Naive thymus-derived CD4-positive, alpha-beta T cell (primary cell): ENCODE measurements at places on chromosomes 11 and 22.

- H3K27me3 ChIP-seq, result no peaks in the 10 kb centered on the region
- no peaks in the 10 kb centered on the region for H3K4me1 ChIP-seq
- peaks cover 5% of the 10 kb centered on the region for H3K36me3 ChIP-seq
- H3K27ac ChIP-seq, result no peak overlapping the region
- DNase-seq, result no peak
- no peak overlapping the region for H3K4me3 ChIP-seq
These were observed 41.4 kb downstream of the DGCR2 start for GRCh38 chr22:19080853-19081252.

GRCh38 chr11:79119491-79120284 is 321.1 kb downstream of the TENM4 start:
- no peaks in the 10 kb centered on the region for H3K36me3 ChIP-seq
- H3K4me1 ChIP-seq, result no peaks in the 10 kb centered on the region

DNA sequence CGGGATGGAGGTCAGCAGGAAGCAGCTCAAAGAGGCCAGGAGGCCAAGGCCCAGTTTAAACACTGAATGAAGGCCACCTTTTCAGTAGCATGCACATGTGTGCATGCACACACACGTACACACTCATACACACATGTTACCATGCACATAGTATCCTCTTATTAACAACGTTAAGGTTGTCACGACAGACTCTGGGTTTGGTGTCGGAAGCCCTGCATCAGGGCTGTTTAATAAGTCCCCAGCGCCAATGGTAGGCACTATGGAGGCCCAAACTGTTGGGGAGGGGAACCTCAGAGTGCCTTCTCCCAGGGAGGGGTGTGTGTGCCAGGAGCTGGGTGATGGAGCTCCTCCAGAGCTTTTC is 39.5 kb upstream of the ADA2 start:
- H3K36me3 ChIP-seq, result no peaks in the 10 kb centered on the region
- H3K27me3 ChIP-seq, result no peaks in the 10 kb centered on the region
- no peaks in the 10 kb centered on the region for H3K4me1 ChIP-seq
- no peak overlapping the region for H3K27ac ChIP-seq

GRCh38 chr11:45304111-45304991 is 18.2 kb upstream of the SYT13 start:
- no peak overlapping the region for H3K4me3 ChIP-seq
- H3K4me1 ChIP-seq, result no peaks in the 10 kb centered on the region
- no peaks in the 10 kb centered on the region for H3K27me3 ChIP-seq
- H3K27ac ChIP-seq, result no peak overlapping the region
- no peak for DNase-seq

GRCh38 chr22:38756711-38757463 is 1.1 kb upstream of the SUN2 start:
- peak; percentile 29 for DNase-seq
- H3K27ac ChIP-seq, result peak overlapping the region; percentile 77
- H3K4me3 ChIP-seq, result peak overlapping the region; percentile 77
- H3K4me1 ChIP-seq, result peaks cover 45% of the 10 kb centered on the region

DNA sequence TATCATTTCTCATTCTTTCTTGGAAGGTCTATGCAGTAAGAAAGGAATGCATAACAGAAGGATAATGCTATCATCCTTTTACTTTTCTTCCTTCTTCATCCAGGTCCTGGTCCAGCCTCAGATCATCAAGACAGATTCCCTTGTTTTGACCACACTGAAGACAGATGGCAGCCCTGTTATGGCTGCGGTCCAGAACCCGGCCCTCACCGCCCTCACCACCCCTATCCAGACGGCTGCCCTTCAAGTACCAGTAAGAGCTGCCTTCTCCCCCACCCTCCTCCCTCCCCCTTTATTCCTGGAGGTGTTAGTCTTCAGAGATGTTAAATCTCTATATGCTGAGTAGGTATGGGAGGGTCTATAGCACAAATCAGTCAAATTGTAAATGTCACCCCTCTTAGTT is 37.9 kb downstream of the SREBF2 start:
- H3K36me3 ChIP-seq, result peaks cover 7% of the 10 kb centered on the region
- no peaks in the 10 kb centered on the region for H3K4me1 ChIP-seq
- no peak overlapping the region for H3K27ac ChIP-seq
- no peaks in the 10 kb centered on the region for H3K27me3 ChIP-seq

DNA sequence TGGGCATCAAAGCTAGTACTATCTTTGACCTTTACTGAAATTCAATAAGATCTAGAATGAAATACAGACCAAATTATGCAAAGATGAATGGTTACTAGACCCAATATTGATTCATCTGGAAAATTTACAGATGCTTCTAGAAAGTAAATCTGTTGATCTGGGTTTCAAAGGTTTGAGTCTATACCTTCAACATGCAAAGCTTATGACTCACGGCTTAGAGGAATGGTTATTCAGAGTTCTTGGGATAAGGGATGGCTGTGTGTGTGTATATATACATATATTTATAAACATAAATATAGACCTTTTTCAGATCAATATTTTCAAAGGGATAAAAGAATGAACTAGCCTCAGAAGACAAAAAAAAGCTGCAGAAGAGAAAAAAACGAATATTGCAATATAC is 1.3 kb downstream of the SPTY2D1 start:
- H3K4me1 ChIP-seq, result peaks cover 17% of the 10 kb centered on the region
- no peak overlapping the region for H3K27ac ChIP-seq
- no peaks in the 10 kb centered on the region for H3K36me3 ChIP-seq
- DNase-seq, result no peak
- H3K4me3 ChIP-seq, result no peak overlapping the region

GRCh38 chr11:69483691-69484426 is 2.4 kb downstream of the LINC01488 start:
- H3K4me1 ChIP-seq, result no peaks in the 10 kb centered on the region
- H3K27ac ChIP-seq, result no peak overlapping the region
- no peak for DNase-seq
- no peaks in the 10 kb centered on the region for H3K27me3 ChIP-seq
- no peak overlapping the region for H3K4me3 ChIP-seq
- no peaks in the 10 kb centered on the region for H3K36me3 ChIP-seq

DNA sequence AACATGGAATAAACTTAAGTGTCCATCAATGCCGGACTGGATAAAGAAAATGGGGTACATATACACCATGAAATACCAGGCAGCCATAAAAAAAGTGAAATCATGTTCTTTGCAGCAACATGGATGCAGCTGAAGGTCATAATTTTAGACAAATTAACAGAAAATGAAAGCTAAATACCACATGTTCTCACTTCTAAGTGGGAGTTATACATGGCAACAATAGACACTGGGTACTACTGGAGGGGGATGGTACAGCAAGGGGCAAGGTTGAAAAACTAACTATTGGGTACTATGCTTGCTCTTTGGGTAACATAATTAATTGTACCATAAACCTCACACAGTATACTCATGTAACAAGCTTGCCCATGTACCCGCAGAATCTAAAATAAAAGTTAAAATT is 851.6 kb downstream of the DLG2 start:
- DNase-seq, result no peak
- no peak overlapping the region for H3K27ac ChIP-seq
- H3K36me3 ChIP-seq, result no peaks in the 10 kb centered on the region
- H3K27me3 ChIP-seq, result no peaks in the 10 kb centered on the region
- H3K4me3 ChIP-seq, result no peak overlapping the region
- H3K4me1 ChIP-seq, result no peaks in the 10 kb centered on the region

GRCh38 chr11:28476049-28476448 is 367.9 kb downstream of the METTL15 start:
- no peak for DNase-seq
- no peak overlapping the region for H3K27ac ChIP-seq
- no peak overlapping the region for H3K4me3 ChIP-seq
- no peaks in the 10 kb centered on the region for H3K4me1 ChIP-seq
- H3K27me3 ChIP-seq, result no peaks in the 10 kb centered on the region

- no peak overlapping the region for H3K4me3 ChIP-seq
- no peaks in the 10 kb centered on the region for H3K36me3 ChIP-seq
- no peak overlapping the region for H3K27ac ChIP-seq
These were observed 15.7 kb upstream of the PGA3 start for GRCh38 chr11:61187505-61188130.

- no peaks in the 10 kb centered on the region for H3K27me3 ChIP-seq
- no peaks in the 10 kb centered on the region for H3K4me1 ChIP-seq
- no peak overlapping the region for H3K4me3 ChIP-seq
These were observed 188.4 kb downstream of the SPON1 start for GRCh38 chr11:14150878-14151277.

DNA sequence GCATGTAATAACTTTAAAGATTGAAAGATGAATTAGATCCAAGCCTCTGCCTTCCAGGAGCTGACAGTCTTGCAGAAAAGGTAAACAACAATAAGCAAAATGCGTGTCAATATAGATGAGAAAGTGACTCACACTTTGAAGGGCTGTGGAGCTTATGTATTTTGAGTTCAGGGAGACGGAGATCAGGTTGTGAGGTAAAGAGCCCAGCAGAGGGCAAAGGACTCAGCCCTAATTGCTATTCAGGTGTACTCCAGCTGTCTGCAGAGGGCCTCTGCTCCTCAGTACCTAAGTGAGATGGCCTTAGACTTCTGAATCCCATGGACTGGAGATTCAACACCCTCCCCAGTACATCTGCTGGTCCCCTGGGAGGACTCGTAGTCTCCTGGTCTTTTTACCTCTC is 22.9 kb upstream of the CTR9 start:
- H3K36me3 ChIP-seq, result no peaks in the 10 kb centered on the region
- H3K27ac ChIP-seq, result no peak overlapping the region
- no peaks in the 10 kb centered on the region for H3K27me3 ChIP-seq
- DNase-seq, result no peak
- H3K4me1 ChIP-seq, result peaks cover 13% of the 10 kb centered on the region

- H3K36me3 ChIP-seq, result no peaks in the 10 kb centered on the region
- H3K27ac ChIP-seq, result no peak overlapping the region
- no peak overlapping the region for H3K4me3 ChIP-seq
These were observed 124.7 kb upstream of the BMAL1 start for GRCh38 chr11:13152736-13153541.
